Left renal pelvis (tissue), 4 donors: ENCODE measurements at places on chromosomes 5 and 9. TPM values are rescaled to one million over a fixed set of nuclear protein-coding genes. Genes with fewer than 3 reads are reported as not detected.

GRCh38 chr9:96777426-96777864 lies 442 bp downstream of the ZNF510 start:
- no peak for DNase-seq

- no peak for DNase-seq
Measured at GRCh38 chr5:146342519-146342881, 3.9 kb downstream of the POU4F3 start.

DNA sequence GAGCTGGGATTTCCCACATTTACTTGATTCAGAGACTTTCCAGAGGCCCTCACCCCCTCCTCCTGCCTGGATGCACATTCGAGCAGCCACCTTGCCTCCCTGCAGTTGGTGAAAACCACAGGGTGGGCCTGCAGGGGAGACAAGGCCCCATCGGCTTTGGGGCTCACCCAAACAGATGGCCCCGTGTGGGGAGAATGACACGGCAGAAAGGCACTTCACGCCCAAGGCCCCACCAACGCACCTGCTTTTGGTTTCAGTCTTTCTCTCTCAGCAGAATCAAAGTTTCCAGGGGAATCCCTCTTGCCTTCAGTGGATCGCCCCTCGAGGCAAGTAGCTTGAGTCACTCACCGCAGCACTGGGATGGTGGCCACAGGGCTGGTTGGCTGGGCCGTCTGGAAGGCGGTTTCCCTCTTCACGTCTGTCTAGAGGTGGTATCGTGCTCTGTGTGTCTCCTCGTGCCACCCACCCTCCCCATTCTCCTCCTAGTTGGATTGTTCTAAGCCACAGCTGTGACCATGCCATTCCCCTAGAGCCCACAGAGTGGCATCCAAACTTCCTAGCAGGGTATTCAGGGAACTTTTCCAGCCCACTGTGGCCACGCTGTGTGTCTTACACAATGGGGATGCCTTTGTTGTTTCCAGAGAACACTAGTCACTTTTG lies 31.8 kb downstream of the SEC61B start:
- no peak for DNase-seq

DNA sequence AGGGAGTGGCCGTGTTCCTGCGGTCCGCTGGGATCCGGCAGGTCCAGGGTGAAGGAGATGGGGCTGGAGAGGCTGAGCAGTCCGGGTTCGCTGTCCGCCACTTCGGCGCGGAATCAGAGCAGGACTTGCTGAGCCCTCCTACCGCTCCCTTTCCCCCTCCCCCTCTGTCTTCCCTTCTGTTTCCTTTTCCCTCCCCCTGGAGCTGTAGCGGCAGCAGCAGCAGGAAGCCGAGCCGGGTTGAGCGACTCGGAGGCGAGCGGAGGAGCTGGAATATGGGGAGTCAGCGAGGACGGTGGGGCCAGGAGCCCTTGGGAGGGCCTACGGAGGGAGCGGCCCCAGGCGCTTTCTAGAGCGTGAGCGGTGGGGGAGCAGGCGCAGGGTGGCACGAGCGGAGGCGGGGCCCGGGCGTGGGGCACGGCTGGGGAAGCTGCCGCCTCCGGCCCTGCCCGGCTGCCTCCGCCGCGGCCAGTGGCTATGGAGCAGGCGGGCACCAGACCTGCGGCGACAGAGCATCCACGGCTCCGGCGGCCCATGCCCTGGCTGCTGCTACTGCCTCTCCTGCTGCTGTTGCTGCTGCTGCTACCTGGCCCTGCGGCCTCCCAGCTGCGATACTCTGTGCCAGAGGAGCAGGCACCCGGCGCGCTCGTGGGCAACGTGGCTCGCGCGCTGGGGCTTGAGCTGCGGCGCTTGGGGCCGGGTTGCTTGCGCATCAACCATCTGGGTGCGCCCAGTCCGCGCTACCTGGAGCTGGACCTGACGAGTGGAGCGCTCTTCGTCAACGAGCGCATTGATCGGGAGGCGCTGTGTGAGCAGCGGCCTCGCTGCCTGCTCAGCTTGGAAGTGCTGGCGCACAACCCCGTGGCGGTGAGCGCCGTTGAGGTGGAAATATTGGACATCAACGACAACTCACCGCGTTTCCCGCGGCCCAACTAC lies at the start of gene PCDHAC2:
Gene PCDHAC2, plus strand, starts transcription at position 184 of the 933 bp plus-strand sequence. Its CDS starts 291 bp downstream, at position 475.
- peak; percentile 35 for DNase-seq

GRCh38 chr5:56123531-56124243 lies 109.4 kb downstream of the ANKRD55 start:
- no peak for DNase-seq

GRCh38 chr9:21096172-21096900 lies 18.6 kb upstream of the IFNB1 start:
- no peak for DNase-seq

GRCh38 chr9:25453875-25454274 lies 224.4 kb downstream of the TUSC1 start:
- no peak for DNase-seq

DNA sequence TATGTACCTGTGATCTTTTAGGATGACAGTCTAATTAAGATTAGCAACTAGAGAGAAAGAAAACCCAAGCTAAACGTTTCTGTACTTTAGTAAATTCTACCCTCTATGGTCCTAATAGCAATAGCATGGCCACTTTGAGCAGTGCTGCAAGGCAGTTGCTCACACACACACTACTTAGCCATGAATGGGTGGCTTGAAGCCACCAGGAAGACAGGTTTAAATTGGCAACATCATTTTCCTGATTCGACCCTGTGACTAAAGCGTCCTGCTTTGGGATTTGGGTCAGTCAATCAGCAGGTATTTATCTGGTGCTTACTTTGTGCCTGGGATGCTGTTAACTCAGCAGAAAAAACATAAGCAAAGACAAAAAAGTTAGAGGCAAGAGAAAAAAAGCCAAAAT lies 150.6 kb downstream of the ARRDC3 start:
- DNase-seq: no peak

GRCh38 chr5:55407059-55407684 lies 99.4 kb downstream of the MTREX start:
- no peak for DNase-seq

Gene MYMK
- polyA plus RNA-seq: not detected

Gene NDUFS6
- 35.4 TPM for polyA plus RNA-seq

Gene SLCO4C1
- polyA plus RNA-seq: 24.2 TPM

Gene TMEM232
- polyA plus RNA-seq: 7.2 TPM

Gene PIP5KL1
- 2.0 TPM for polyA plus RNA-seq

Gene PGM5
- 48.7 TPM for polyA plus RNA-seq

Gene LCN9
- not detected for polyA plus RNA-seq

Gene NUTM2G
- 0.72 TPM for polyA plus RNA-seq

Gene TAF1L
- polyA plus RNA-seq: 0.08 TPM
